Aorta (tissue), 5 donors: ENCODE measurements at places on chromosomes 4 and X. TPM values are rescaled to one million over a fixed set of nuclear protein-coding genes. Genes with fewer than 3 reads are reported as not detected.

- no peak overlapping the region for H3K27ac ChIP-seq
- no peaks in the 10 kb centered on the region for H3K4me1 ChIP-seq
- no peaks in the 10 kb centered on the region for H3K27me3 ChIP-seq
- no peak for DNase-seq
- no peaks in the 10 kb centered on the region for H3K36me3 ChIP-seq
- no peak overlapping the region for H3K4me3 ChIP-seq
These were observed 448.5 kb downstream of the TRAM1L1 start for GRCh38 chr4:116636917-116637316.

GRCh38 chr4:118124997-118125396, 90.7 kb downstream of the NDST3 start:
- H3K4me1 ChIP-seq: no peaks in the 10 kb centered on the region
- no peaks in the 10 kb centered on the region for H3K27me3 ChIP-seq
- H3K4me3 ChIP-seq: no peak overlapping the region

The CFP gene
- 5.2 TPM for total RNA-seq

GRCh38 chr4:181264893-181265292, 978.3 kb upstream of the TENM3 start:
- DNase-seq: no peak
- no peaks in the 10 kb centered on the region for H3K36me3 ChIP-seq
- H3K27me3 ChIP-seq: no peaks in the 10 kb centered on the region
- H3K4me1 ChIP-seq: no peaks in the 10 kb centered on the region

The ADAMTS3 gene
- total RNA-seq: 5.9 TPM

The ANTXR2 gene
- total RNA-seq: 88.0 TPM

The SMIM31 gene
- total RNA-seq: not detected

- H3K36me3 ChIP-seq: no peaks in the 10 kb centered on the region
- H3K27ac ChIP-seq: no peak overlapping the region
- DNase-seq: no peak
These were observed 210.7 kb upstream of the TLL1 start for GRCh38 chr4:165662341-165662740.

The LPAR4 gene
- 0.62 TPM for total RNA-seq

The IDH3G gene
- 48.4 TPM for total RNA-seq

The ABLIM2 gene
- 15.4 TPM for total RNA-seq

- H3K4me3 ChIP-seq: no peak overlapping the region
- DNase-seq: no peak
- no peak overlapping the region for H3K27ac ChIP-seq
- no peaks in the 10 kb centered on the region for H3K36me3 ChIP-seq
- H3K27me3 ChIP-seq: no peaks in the 10 kb centered on the region
These were observed 26.0 kb downstream of the KIT start for GRCh38 chr4:54683616-54684346.

The MXRA5 gene
- 2.3 TPM for total RNA-seq

The SYNPO2 gene
- total RNA-seq: 393 TPM

The AMBN gene
- total RNA-seq: not detected

- no peak overlapping the region for H3K4me3 ChIP-seq
- no peak overlapping the region for H3K27ac ChIP-seq
- H3K36me3 ChIP-seq: no peaks in the 10 kb centered on the region
- DNase-seq: no peak
These were observed 43.7 kb downstream of the MAGEB16 start for GRCh38 chrX:35841872-35842271.

The PDGFRA gene
- total RNA-seq: 167 TPM

DNA sequence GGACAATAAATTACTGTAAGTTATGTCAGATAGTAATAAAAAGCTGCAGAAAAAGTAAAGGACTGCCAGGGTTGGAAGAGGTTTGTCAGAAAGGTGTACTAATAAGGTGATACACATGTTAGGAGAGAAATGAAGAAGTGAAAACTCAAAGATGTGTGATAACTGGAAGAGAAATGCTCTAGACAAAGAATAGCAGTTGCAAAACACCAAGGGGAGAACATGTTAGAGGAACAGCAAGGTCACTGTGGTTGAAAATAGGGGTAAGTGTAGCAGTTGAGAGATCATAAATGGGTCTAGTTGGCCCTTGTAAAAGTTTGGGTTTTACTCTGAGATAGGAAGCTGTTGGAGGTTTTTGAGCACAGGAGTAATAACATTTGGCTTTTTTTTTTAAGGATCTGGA, 46.9 kb downstream of the HSPA4L start:
- no peak overlapping the region for H3K4me3 ChIP-seq
- no peak overlapping the region for H3K27ac ChIP-seq
- no peaks in the 10 kb centered on the region for H3K36me3 ChIP-seq
- no peaks in the 10 kb centered on the region for H3K27me3 ChIP-seq

The BST1 gene
- total RNA-seq: 13.7 TPM

DNA sequence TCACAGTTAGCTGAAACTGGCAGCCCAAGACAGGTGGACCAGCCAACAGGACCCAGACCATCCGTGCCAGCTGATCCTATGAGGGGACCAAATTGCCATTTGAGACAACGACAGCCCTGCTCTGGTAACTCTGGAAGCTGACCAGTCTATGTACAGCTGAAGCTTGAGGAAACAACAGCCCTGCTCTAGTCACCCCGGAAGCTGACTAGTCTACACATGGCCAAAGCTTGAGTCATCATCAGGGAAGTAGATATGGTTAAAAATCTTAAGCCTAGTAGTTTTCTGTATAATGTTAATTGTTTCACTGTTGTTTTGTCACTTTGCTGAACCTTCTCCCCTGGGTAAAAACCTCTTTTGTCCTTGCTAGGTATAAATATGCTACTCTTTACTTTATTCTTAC, 905.4 kb upstream of the NDST4 start:
- H3K4me3 ChIP-seq: no peak overlapping the region
- no peak overlapping the region for H3K27ac ChIP-seq
- no peak for DNase-seq

- no peak for DNase-seq
- H3K4me1 ChIP-seq: no peaks in the 10 kb centered on the region
- H3K27ac ChIP-seq: no peak overlapping the region
- H3K36me3 ChIP-seq: no peaks in the 10 kb centered on the region
These were observed 47.5 kb downstream of the CENPE start for GRCh38 chr4:103150677-103151076.

DNA sequence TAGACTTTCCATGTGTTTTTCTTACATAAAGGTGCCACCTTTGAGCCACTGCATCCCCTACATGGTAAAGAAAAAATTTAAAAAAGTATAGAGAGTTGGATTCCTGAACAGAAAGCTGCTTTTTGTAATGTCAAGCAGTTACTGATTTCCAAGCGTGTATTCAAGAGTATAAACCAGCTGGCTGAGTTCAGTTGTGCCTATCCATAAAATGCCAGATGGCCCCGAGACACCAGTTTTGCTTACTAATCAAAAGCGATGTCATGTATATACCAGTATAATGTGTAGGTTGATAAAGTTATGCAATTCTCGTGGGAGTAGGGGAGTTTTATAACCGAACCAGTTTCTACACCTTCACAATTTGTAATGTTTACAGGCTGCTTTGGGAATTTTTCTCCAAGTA, 26.2 kb upstream of the PNPLA4 start:
- H3K4me1 ChIP-seq: no peaks in the 10 kb centered on the region
- no peaks in the 10 kb centered on the region for H3K36me3 ChIP-seq
- DNase-seq: no peak
- H3K27ac ChIP-seq: no peak overlapping the region
- H3K4me3 ChIP-seq: no peak overlapping the region
- H3K27me3 ChIP-seq: no peaks in the 10 kb centered on the region

The MUC7 gene
- not detected for total RNA-seq

DNA sequence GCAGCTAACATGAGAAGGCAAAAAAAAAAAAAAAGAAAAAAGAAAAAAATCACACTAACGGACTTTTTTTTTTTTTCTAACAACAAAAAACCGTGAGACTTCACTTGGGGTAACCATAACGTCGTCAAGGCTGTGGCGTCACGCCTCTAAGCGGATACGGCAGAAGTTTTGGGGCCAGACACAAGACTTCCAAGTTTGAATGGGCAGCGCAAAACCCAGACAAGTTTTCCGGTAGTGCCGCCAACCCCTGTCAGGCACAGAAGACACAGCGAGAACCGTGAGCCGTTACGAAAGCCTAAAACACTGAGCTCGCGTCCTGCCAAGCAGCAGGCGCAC, 556 bp upstream of the SMARCA5 start:
- H3K4me1 ChIP-seq: peaks cover 3% of the 10 kb centered on the region
- peak overlapping the region; percentile 29 for H3K4me3 ChIP-seq
- H3K36me3 ChIP-seq: no peaks in the 10 kb centered on the region

The ERCC6L gene
- total RNA-seq: 0.13 TPM

The IL13RA2 gene
- total RNA-seq: 13.8 TPM

- no peaks in the 10 kb centered on the region for H3K36me3 ChIP-seq
- no peaks in the 10 kb centered on the region for H3K27me3 ChIP-seq
- no peak overlapping the region for H3K4me3 ChIP-seq
- H3K4me1 ChIP-seq: no peaks in the 10 kb centered on the region
- no peak overlapping the region for H3K27ac ChIP-seq
These were observed 73.4 kb upstream of the TTC29 start for GRCh38 chr4:147019091-147019490.

The EGF gene
- total RNA-seq: 0.54 TPM

The CHM gene
- 30.7 TPM for total RNA-seq

GRCh38 chr4:113293043-113293560, 243.6 kb downstream of the ANK2 start:
- no peak overlapping the region for H3K27ac ChIP-seq
- peak overlapping the region; percentile 78 for H3K4me3 ChIP-seq
- peak; percentile 76 for DNase-seq
- no peaks in the 10 kb centered on the region for H3K36me3 ChIP-seq
- H3K27me3 ChIP-seq: no peaks in the 10 kb centered on the region

DNA sequence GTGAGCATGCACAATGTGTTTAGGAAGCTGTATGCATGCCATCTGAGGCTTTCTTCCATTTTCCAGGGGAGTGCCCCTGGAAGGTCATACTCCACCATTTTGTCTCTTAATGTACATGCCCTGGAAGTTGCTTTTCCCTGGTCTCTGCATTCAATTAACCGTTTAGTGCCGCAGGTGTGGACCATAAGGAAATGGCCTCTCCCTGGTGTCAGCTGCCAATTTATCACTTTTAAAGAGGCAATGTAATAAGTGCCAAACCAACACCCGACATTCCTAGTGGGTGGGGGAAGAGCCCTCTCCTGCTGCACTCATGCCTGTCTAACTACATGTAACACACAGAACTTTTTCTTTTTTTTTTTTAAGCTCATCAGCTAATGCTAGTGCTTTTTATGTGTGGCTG, 7.1 kb upstream of the BST1 start:
- H3K36me3 ChIP-seq: no peaks in the 10 kb centered on the region
- no peaks in the 10 kb centered on the region for H3K27me3 ChIP-seq
- DNase-seq: no peak
- no peaks in the 10 kb centered on the region for H3K4me1 ChIP-seq
- no peak overlapping the region for H3K4me3 ChIP-seq

DNA sequence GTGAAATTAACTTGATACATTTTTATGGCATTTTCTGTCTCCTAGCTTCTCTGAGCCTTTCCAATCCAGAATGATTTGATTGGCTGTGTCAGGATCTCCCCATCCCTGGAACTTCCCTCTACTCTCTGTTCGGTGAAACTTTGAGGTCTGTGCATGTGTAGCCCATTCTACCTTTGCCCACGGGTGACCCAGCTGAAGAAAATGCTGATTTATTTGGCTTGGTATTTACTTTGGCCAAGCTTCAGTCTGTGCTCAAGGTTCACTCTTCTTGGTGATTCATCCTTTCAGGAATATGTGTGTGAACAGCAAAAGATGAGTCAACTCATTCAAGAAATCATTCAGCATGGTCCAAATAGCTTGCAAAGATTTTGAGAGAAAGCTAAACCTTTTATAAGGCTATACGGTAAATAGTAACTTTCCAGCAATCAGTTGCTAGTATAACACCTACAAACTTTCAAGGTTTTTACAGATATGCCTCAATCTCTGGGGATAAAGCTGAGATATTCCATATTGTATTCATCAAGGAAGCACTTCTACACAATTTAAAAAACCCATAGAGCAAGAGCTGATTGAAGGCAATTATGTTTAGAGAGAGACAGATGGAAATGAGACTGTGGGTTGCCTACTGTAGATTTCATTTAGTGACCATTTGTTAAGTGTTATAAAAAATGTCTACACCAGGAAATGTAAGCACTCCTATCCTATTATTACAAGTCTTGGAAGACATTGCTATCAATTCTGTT, 233.9 kb upstream of the CXXC4 start:
- no peak for DNase-seq
- H3K4me1 ChIP-seq: no peaks in the 10 kb centered on the region
- no peaks in the 10 kb centered on the region for H3K27me3 ChIP-seq
- H3K4me3 ChIP-seq: no peak overlapping the region

DNA sequence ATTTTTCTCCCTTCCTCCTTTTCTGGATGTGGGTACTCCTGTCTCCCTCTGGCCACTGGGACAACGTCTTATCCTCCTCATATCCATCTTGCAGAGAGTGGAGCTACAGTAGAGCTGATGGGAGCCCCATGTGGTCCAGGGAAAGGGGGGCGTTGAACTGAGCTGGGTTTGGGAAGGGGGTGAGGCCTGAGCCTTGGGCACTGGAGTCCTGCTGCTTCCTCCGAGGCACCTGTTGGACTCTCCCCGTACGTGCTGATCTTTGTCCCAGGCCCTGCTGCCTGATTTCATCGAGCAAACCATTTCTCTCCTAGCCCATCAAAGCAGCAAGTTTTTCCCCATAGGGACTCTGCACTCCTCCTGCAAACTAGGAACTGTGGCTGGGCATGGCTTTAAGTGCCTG, 94.3 kb downstream of the STOX2 start:
- DNase-seq: no peak
- no peaks in the 10 kb centered on the region for H3K4me1 ChIP-seq
- no peak overlapping the region for H3K27ac ChIP-seq
- H3K36me3 ChIP-seq: peaks cover 1% of the 10 kb centered on the region
- no peaks in the 10 kb centered on the region for H3K27me3 ChIP-seq

DNA sequence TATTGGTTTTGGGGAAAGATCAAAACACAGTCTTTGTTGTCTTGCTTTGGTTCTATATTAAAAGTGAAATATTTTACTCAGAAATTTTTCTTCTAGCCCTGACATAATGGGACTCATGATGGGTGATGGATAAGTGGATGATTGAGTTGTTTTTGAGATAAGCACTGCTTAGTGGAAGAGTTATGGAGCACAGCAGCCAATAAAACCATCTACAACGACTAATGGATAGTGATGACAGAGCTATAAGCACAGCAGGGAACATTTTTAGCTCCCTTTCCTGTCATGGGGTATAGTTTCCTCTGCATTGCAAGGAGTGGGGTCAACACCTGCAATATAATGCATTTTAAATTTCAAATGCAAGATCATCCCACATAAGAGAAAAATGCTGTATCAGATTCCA, 812.4 kb downstream of the STPG2 start:
- H3K36me3 ChIP-seq: no peaks in the 10 kb centered on the region
- no peak for DNase-seq
- H3K4me1 ChIP-seq: no peaks in the 10 kb centered on the region
- no peak overlapping the region for H3K27ac ChIP-seq

GRCh38 chrX:53263597-53264094, 17.7 kb downstream of the IQSEC2 start:
- H3K4me1 ChIP-seq: no peaks in the 10 kb centered on the region
- H3K4me3 ChIP-seq: no peak overlapping the region
- H3K36me3 ChIP-seq: no peaks in the 10 kb centered on the region
- no peak for DNase-seq
- no peak overlapping the region for H3K27ac ChIP-seq
- no peaks in the 10 kb centered on the region for H3K27me3 ChIP-seq

GRCh38 chr4:93016350-93016749, 712.6 kb downstream of the GRID2 start:
- H3K4me1 ChIP-seq: no peaks in the 10 kb centered on the region
- no peak overlapping the region for H3K27ac ChIP-seq
- H3K4me3 ChIP-seq: no peak overlapping the region
- DNase-seq: no peak

The HTR2C gene
- not detected for total RNA-seq
